AG10803 (cell line): ENCODE measurements at places on chromosomes 1 and 21.
A peak's percentile ranks its signal among the peaks of the same experiment; 100 is the strongest.

- no peak for DNase-seq
Measured at GRCh38 chr1:9080705-9081291, 11.4 kb upstream of the SLC2A5 start.

DNA sequence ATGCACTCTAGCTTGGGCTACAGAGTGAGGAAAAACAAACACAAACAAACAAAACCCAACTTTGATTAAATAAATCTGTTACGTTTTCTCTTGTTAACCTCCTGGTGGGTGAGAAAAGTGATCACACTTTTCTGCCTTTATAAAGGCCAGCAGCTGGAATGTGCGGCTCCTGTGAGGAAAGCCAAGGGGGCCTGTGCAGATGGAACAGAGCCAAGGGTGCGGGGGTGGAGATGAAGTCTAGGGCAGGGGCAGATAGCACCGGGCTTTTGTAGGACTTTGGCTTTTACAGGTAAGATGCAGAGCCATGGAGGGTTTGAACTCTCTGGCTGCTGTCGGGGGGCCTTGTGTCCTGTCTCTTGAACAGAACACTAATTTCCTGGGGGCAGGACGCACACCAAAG lies 40.7 kb upstream of the GPR37L1 start:
- no peak for DNase-seq

GRCh38 chr1:111441573-111442192 lies 7.4 kb downstream of the WDR77 start:
- DNase-seq: peak; percentile 9

GRCh38 chr1:4653328-4653660 lies 1.1 kb upstream of the AJAP1 start:
- DNase-seq: no peak

- no peak for DNase-seq
Measured at GRCh38 chr1:41013796-41014195, 7.7 kb downstream of the SLFNL1 start.

GRCh38 chr1:230191079-230191804 lies 124.2 kb downstream of the GALNT2 start:
- peak; percentile 37 for DNase-seq

- DNase-seq: peak; percentile 65
Measured at GRCh38 chr21:35475009-35475408, 425.9 kb upstream of the RUNX1 start.
